ENCODE measurements at places on chromosomes 2 and 18. TPM values are rescaled to one million over a fixed set of nuclear protein-coding genes. Genes with fewer than 3 reads are reported as not detected.

- no peak for DNase-seq
- no peaks in the 10 kb centered on the region for H3K27me3 ChIP-seq
- H3K4me1 ChIP-seq, result no peaks in the 10 kb centered on the region
- H3K27ac ChIP-seq, result no peak overlapping the region
- H3K36me3 ChIP-seq, result no peaks in the 10 kb centered on the region
- no peak overlapping the region for H3K4me3 ChIP-seq
Observed at GRCh38 chr2:62340994-62341484, 145.1 kb downstream of the B3GNT2 start.

DNA sequence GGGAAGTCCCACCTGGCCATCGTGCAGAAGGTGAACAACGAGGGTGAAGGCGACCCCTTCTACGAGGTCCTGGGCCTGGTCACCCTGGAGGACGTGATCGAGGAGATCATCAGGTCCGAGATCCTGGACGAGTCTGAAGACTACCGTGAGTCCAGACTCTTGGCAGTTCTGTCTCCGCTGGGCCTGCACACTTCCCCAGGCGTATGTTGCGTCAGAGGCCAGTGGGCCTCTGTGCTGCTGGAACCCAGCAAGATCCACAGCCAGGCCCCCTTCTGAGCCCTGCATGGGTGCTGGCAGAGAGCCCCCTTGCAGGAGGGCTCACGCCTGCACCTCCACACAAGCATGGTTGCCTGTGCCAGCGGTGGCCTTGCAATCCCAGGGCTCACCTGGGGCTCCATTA, 9.0 kb downstream of the CNNM3 start:
- DNase-seq, result no peak
- H3K27me3 ChIP-seq, result no peaks in the 10 kb centered on the region
- peaks cover 22% of the 10 kb centered on the region for H3K36me3 ChIP-seq

- no peaks in the 10 kb centered on the region for H3K36me3 ChIP-seq
- no peak overlapping the region for H3K4me3 ChIP-seq
- peak; percentile 27 for DNase-seq
- no peaks in the 10 kb centered on the region for H3K4me1 ChIP-seq
- peaks cover 8% of the 10 kb centered on the region for H3K27me3 ChIP-seq
Observed at GRCh38 chr2:198309673-198310280, 505.4 kb downstream of the PLCL1 start.

GRCh38 chr2:21083482-21083881, 39.6 kb upstream of the APOB start:
- no peak for DNase-seq
- no peak overlapping the region for H3K4me3 ChIP-seq
- no peaks in the 10 kb centered on the region for H3K36me3 ChIP-seq
- no peaks in the 10 kb centered on the region for H3K4me1 ChIP-seq

DNA sequence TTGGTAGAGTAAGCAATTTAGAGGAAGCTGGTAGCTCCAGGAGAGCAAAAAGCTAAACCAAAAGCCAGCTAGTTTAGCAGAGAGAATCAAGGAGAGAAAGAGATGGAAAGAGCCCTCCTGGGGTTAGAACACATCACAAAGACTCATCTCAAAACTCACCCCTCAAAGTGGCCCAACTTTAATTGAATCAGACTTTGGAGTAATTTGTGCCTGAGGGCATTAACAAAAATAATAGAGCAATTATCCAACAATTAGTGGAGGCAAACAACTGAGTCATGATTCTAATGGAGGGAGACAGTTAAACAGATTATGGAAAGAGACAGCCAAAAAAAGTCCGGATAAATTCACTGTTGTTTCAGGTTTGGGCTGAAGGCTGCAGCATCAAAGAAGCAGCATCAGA, 417.4 kb downstream of the KCNJ3 start:
- H3K27ac ChIP-seq, result no peak overlapping the region
- no peak for DNase-seq
- no peaks in the 10 kb centered on the region for H3K36me3 ChIP-seq
- no peaks in the 10 kb centered on the region for H3K4me1 ChIP-seq
- H3K27me3 ChIP-seq, result no peaks in the 10 kb centered on the region
- no peak overlapping the region for H3K4me3 ChIP-seq

GRCh38 chr2:8518979-8519668, 162.7 kb upstream of the ID2 start:
- H3K4me3 ChIP-seq, result no peak overlapping the region
- H3K27ac ChIP-seq, result no peak overlapping the region
- no peaks in the 10 kb centered on the region for H3K4me1 ChIP-seq
- no peaks in the 10 kb centered on the region for H3K27me3 ChIP-seq

- no peak for DNase-seq
- no peak overlapping the region for H3K27ac ChIP-seq
- no peaks in the 10 kb centered on the region for H3K4me1 ChIP-seq
- no peak overlapping the region for H3K4me3 ChIP-seq
Observed at GRCh38 chr18:34808389-34808788, 98.3 kb downstream of the DTNA start.

Gene RAB1A
- total RNA-seq, result 127 TPM

Gene NCKAP1
- total RNA-seq, result 195 TPM

DNA sequence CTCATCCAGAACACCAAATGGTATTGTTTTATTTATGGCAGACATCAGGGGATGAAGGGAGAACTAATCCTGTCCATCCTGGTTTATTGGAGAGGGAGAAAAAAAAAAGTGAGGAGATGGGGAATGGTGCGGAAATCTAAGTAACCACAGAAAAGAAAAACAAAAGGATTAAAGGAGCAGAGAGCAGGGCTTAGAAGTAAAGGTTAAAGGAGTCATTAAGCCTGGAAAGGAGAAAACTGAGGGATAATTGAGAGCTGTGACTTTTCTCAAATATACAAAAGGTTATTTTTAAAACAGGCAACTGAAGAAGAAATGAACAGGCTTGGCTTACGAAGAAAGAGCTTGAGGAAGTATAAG, 127.2 kb upstream of the PPP1CB start:
- H3K4me1 ChIP-seq, result peaks cover 26% of the 10 kb centered on the region
- no peak overlapping the region for H3K27ac ChIP-seq
- no peak for DNase-seq
- H3K27me3 ChIP-seq, result no peaks in the 10 kb centered on the region
- H3K36me3 ChIP-seq, result no peaks in the 10 kb centered on the region
- no peak overlapping the region for H3K4me3 ChIP-seq

Gene TUBA3E
- total RNA-seq, result not detected

GRCh38 chr18:22188559-22189267, 19.3 kb downstream of the GATA6 start:
- DNase-seq, result no peak
- H3K27me3 ChIP-seq, result no peaks in the 10 kb centered on the region
- no peak overlapping the region for H3K4me3 ChIP-seq
- peaks cover 31% of the 10 kb centered on the region for H3K36me3 ChIP-seq

Gene COPS7B
- 24.9 TPM for total RNA-seq

- H3K4me3 ChIP-seq, result no peak overlapping the region
- H3K27ac ChIP-seq, result no peak overlapping the region
- H3K27me3 ChIP-seq, result no peaks in the 10 kb centered on the region
Observed at GRCh38 chr2:11977766-11978524, 231.5 kb downstream of the LPIN1 start.

GRCh38 chr2:189153619-189154018, 25.9 kb downstream of the COL5A2 start:
- H3K4me3 ChIP-seq, result no peak overlapping the region
- H3K36me3 ChIP-seq, result peaks cover 27% of the 10 kb centered on the region
- DNase-seq, result no peak
- H3K27me3 ChIP-seq, result no peaks in the 10 kb centered on the region
- peaks cover 30% of the 10 kb centered on the region for H3K4me1 ChIP-seq
- H3K27ac ChIP-seq, result no peak overlapping the region

GRCh38 chr2:43026426-43027096, 199.8 kb downstream of the ZFP36L2 start:
- H3K36me3 ChIP-seq, result no peaks in the 10 kb centered on the region
- no peak overlapping the region for H3K27ac ChIP-seq
- H3K27me3 ChIP-seq, result no peaks in the 10 kb centered on the region
- no peak for DNase-seq

Gene SERPINB2
- 0.74 TPM for total RNA-seq

Gene LBX2
- 1.6 TPM for total RNA-seq

DNA sequence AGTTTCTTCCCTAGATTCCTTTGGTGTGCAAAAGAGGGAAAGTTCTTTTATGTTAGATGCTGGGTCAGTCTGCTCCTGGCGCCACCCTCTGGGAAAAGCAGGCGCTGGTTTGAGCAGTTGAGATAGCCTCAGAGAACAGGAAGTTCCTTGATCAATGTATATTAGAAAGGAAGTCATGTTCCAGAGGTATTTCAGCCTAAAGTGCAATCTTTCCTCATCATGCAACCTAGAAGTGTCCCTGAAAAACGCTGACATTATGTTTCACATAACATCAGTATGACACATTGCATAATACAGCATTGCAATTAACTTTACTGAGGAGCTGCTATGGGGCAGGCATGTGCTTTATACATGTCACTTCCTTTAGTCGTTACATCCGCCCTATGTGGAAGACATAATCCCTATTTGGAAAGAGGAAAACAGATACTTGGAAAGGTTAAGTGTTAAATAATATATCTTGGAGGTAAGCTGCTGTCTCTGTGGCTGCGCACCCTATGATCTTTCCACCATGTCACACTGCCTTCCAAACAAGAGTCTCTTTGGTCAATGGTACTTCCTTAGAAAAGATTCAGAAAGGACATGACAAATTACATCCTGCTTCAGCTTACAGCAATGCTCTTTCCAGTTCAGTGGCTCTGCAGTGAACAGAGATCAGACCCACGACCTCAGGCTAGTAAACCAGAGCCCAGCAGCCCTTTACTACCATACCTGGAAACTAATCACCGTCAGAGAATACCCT, 369.7 kb downstream of the RAD51AP2 start:
- H3K27ac ChIP-seq, result no peak overlapping the region
- H3K27me3 ChIP-seq, result no peaks in the 10 kb centered on the region
- H3K4me1 ChIP-seq, result no peaks in the 10 kb centered on the region
- no peak for DNase-seq
